ENCODE measurements at places on chromosomes 5 and 9. TPM values are rescaled to one million over a fixed set of nuclear protein-coding genes. Genes with fewer than 3 reads are reported as not detected.

Gene CACNA1B
- 1.8 TPM for polyA plus RNA-seq

Gene RASGEF1C
- polyA plus RNA-seq: 1.3 TPM

Gene FOXD4L4
- polyA plus RNA-seq: 0.03 TPM

Gene F2RL2
- 5.4 TPM for polyA plus RNA-seq

Gene FOXD4L5
- polyA plus RNA-seq: 0.09 TPM

Gene ADGRD2
- not detected for polyA plus RNA-seq

Gene MCTP1
- polyA plus RNA-seq: 4.8 TPM

Gene CARTPT
- 8.5 TPM for polyA plus RNA-seq

GRCh38 chr9:13382595-13382994 is 103.1 kb upstream of the MPDZ start:
- H3K4me3 ChIP-seq: no peak overlapping the region
- H3K27me3 ChIP-seq: no peaks in the 10 kb centered on the region
- H3K27ac ChIP-seq: no peak overlapping the region
- no peaks in the 10 kb centered on the region for H3K4me1 ChIP-seq
- no peaks in the 10 kb centered on the region for H3K36me3 ChIP-seq

DNA sequence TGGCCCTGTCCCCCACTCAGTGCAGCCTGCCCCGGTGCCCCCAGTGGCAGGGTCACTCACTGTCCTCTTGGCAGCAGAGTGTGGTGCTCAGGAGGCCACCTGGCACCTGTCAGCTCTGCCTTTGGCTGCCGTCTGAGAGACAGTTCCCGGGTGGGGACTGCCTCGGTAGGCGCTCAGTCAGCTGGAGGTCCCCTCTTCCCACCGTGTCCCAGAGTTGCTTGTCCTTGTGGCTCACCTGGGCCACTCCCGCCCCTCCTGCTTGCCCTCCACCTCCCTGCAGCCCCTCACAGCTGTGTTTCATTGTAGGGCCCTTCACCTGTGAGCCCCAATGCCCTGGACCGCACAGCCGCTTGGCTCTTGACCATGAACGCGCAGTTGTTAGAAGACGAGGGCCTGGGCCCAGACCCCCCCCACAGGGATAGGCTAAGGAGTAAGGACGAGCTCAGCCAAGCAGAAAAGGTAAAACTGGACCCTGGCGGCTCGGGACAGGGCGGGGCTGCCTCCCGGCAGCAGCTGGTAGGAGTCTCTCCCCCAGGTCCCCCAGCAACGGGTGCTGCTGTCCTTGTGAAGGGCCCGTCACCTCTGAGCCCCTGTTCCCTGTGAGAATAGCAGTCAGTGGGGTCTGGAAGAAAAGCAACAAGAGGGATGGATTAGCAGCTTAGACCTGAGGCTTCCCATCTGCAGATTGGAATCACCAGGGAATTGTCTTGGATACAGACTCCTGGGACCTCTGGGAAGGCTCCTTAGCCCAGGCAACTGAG is 122.7 kb downstream of the DAB2IP start:
- no peak overlapping the region for H3K27ac ChIP-seq
- H3K27me3 ChIP-seq: no peaks in the 10 kb centered on the region
- H3K4me1 ChIP-seq: no peaks in the 10 kb centered on the region
- H3K4me3 ChIP-seq: no peak overlapping the region
- H3K36me3 ChIP-seq: peaks cover 88% of the 10 kb centered on the region
- no peak for DNase-seq

GRCh38 chr9:33178972-33179697 is 12.0 kb upstream of the B4GALT1 start:
- DNase-seq: no peak
- H3K27ac ChIP-seq: no peak overlapping the region
- H3K27me3 ChIP-seq: no peaks in the 10 kb centered on the region
- H3K4me1 ChIP-seq: peaks cover 4% of the 10 kb centered on the region

- peaks cover 28% of the 10 kb centered on the region for H3K4me1 ChIP-seq
- H3K4me3 ChIP-seq: peak overlapping the region; percentile 56
- DNase-seq: no peak
- peaks cover 8% of the 10 kb centered on the region for H3K36me3 ChIP-seq
Measured at GRCh38 chr9:83622433-83622938, 457 bp upstream of the IDNK start.

GRCh38 chr9:113720495-113720894 is 155.6 kb upstream of the ZNF618 start:
- DNase-seq: no peak
- H3K4me1 ChIP-seq: no peaks in the 10 kb centered on the region
- no peak overlapping the region for H3K4me3 ChIP-seq
- no peak overlapping the region for H3K27ac ChIP-seq
- H3K36me3 ChIP-seq: no peaks in the 10 kb centered on the region
- peaks cover 3% of the 10 kb centered on the region for H3K27me3 ChIP-seq

DNA sequence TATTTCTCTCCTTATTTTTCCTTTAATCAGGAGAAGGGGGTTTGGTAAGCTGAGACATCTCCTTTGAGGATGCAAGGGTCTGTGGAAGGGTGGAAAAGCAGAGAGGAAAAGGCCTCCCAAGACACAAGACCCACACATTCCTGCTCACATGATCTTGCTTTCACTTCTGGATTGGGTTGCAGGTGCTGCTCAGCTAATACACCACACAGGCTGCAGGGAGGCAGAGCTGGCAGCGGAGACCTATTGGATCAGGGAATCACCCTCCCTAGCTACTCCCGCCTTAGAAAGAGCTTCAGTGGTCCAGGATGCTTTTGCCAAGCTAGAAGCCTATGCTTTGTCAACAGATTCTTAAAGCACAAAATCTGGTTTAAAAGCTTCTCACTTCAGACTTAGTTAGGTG is 87.6 kb upstream of the IL33 start:
- H3K4me1 ChIP-seq: no peaks in the 10 kb centered on the region
- H3K27me3 ChIP-seq: no peaks in the 10 kb centered on the region
- H3K4me3 ChIP-seq: no peak overlapping the region
- H3K36me3 ChIP-seq: no peaks in the 10 kb centered on the region

DNA sequence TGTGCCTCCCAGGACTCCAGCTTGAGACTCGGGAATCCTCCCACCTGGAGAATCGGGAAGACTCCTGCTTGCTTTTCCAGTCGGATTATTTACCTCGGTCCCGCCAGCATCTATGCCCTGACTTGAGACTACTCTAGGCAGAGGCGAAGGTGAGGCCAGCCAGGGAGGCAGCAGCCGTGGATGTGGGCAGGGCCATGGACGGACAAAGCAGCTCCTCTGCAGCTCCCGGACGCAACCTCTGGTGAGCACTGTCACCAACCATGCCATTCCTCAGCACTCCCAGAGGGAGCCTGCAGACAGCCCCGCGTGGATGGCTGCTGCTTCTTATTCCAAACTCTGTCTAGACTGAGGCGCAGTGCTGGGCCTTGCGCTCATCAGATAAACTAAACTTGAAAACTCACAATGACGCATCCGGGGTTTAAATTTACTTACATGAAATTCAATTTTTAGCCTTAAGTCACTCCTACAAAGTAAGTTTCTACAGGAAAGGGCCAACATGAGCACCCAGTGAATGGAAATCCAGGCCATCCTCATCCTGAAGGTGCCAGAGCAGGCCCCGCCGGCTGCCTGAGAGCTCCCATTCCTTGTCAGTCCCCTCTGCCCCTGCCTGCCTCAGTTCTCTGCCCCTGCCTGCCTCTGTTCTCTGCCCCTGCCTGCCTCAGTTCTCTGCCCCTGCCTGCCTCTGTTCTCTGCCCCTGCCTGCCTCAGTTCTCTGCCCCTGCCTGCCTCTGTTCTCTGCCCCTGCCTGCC is 17.8 kb downstream of the MED10 start:
- H3K36me3 ChIP-seq: peaks cover 6% of the 10 kb centered on the region
- DNase-seq: no peak
- H3K4me3 ChIP-seq: no peak overlapping the region
- no peaks in the 10 kb centered on the region for H3K4me1 ChIP-seq
- H3K27me3 ChIP-seq: no peaks in the 10 kb centered on the region

- no peak for DNase-seq
- H3K4me1 ChIP-seq: peaks cover 19% of the 10 kb centered on the region
- H3K27me3 ChIP-seq: no peaks in the 10 kb centered on the region
Measured at GRCh38 chr9:101325053-101325452, 59.8 kb downstream of the BAAT start.

GRCh38 chr5:105978011-105978410 is 1692.7 kb downstream of the EFNA5 start:
- no peak overlapping the region for H3K4me3 ChIP-seq
- DNase-seq: no peak
- no peak overlapping the region for H3K27ac ChIP-seq
- H3K36me3 ChIP-seq: no peaks in the 10 kb centered on the region
- no peaks in the 10 kb centered on the region for H3K4me1 ChIP-seq
- no peaks in the 10 kb centered on the region for H3K27me3 ChIP-seq

DNA sequence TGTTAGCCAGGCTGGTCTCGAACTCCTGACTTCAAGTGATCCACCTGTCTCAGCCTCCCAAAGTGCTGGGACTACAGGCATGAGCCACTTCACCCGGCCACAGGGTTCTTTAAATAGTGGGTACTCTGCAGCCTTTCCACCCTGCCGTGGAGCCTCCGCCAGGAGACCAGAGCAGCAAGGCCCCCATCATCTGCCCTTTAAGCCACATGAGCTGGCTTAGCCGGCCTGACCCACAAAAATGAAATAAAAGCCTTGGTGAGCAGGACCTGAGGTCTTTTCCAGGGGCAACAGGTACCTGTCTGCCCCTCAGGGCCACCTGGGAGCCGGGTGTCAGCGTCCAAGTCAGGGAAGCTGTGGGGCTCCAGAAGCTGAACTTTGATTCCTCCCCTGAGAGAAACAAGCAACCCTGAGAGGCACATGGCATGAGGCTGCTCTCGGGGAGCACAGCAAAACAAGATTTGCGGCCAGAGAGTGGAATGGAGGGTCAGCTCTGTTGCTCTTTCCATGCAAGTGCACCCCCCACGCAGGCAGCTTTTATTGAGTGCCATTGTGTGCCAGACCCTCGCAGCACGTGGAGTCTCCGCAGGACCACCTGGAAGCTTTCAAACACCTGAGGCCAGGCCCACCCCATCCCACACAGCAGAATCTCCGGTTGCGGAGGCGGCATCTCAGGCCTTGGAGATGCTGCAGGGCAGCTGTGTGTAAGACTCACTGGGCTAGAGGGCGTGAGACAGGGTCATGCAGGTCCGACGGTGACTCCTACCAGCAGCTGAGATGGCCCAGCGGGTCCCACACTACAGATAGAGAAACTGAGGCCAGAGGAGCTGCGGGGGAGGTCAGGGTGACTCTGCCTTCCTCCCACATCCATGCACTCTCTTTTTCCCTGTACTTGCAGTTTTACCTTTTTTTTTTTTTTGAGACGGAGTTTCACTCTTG is 4.8 kb upstream of the WNK2 start:
- peak overlapping the region; percentile 16 for H3K27ac ChIP-seq
- no peaks in the 10 kb centered on the region for H3K36me3 ChIP-seq
- peaks cover 8% of the 10 kb centered on the region for H3K4me1 ChIP-seq
- peaks cover 6% of the 10 kb centered on the region for H3K27me3 ChIP-seq
- H3K4me3 ChIP-seq: no peak overlapping the region
- peak; percentile 65 for DNase-seq

DNA sequence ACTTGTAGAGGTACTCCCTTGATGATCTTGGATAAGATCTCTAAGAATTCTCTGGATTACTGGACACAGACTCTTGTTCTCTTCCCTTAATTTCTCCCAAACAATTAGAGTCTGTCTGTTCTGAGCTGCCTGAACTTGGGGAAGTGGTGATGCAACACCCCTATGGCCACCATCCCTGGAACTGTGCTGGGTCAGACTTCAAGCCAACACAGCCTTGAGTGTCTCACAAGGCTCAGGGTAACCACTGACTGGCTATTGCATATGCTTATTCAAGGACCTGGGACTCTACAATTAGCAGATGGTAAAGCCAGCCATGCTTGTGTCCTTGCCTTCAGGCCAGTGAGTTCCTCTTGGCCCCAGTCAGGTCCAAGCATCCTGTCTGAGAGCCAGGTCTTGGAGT is 504.5 kb downstream of the MAN2A1 start:
- no peaks in the 10 kb centered on the region for H3K4me1 ChIP-seq
- no peak overlapping the region for H3K27ac ChIP-seq
- no peaks in the 10 kb centered on the region for H3K36me3 ChIP-seq

GRCh38 chr5:134873987-134874830 is at the start of gene TXNDC15:
TXNDC15 (plus strand) TSS chr5:134874371; CDS start chr5:134874428, 57 bp downstream.
- H3K27me3 ChIP-seq: no peaks in the 10 kb centered on the region
- H3K4me1 ChIP-seq: peaks cover 9% of the 10 kb centered on the region
- peaks cover 6% of the 10 kb centered on the region for H3K36me3 ChIP-seq
- peak within 1 kb of the TSS; percentile 88 for H3K27ac ChIP-seq
- DNase-seq: peak; percentile 91
- peak within 1 kb of the TSS; percentile 89 for H3K4me3 ChIP-seq

DNA sequence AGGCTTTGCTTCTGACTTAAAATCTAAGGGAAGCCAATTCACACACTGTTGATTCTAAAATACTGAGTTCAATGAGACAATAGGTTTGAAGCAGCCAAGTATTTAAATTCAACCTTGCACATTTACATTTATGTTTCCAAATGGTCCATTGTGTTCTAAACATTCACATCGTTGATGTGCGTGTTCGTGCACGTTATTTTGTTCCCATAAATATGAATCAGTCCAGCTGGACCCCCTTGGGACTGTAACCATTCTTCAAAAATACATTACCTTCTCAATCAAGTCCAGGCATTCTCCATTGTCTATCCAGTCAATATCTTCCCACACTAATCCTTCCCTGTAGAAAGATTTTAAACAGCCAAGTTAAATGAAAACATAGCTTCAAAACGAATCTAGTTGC is 146.4 kb upstream of the RETREG1 start:
- peaks cover 52% of the 10 kb centered on the region for H3K36me3 ChIP-seq
- no peak overlapping the region for H3K27ac ChIP-seq
- no peaks in the 10 kb centered on the region for H3K4me1 ChIP-seq
- no peaks in the 10 kb centered on the region for H3K27me3 ChIP-seq
- no peak for DNase-seq

GRCh38 chr9:26375448-26375847 is 517.2 kb downstream of the CAAP1 start:
- no peak overlapping the region for H3K27ac ChIP-seq
- H3K27me3 ChIP-seq: no peaks in the 10 kb centered on the region
- no peaks in the 10 kb centered on the region for H3K4me1 ChIP-seq

Measured in large intestine (tissue), 12 donors.